ENCODE measurements at places on chromosomes 1 and 21. TPM values are rescaled to one million over a fixed set of nuclear protein-coding genes. Genes with fewer than 3 reads are reported as not detected.
A peak's percentile ranks its signal among the peaks of the same experiment; 100 is the strongest.

- no peak for DNase-seq
Measured at GRCh38 chr1:212364985-212365384, 49.7 kb downstream of the PACC1 start.

The CFAP45 gene
- 9.0 TPM for polyA plus RNA-seq

The MIER1 gene
- polyA plus RNA-seq: 32.6 TPM

- DNase-seq: no peak
Measured at GRCh38 chr1:51316113-51316845, 14.1 kb downstream of the TTC39A start.

GRCh38 chr1:203796236-203796605 is 798 bp downstream of the ZBED6 start:
- peak; percentile 36 for DNase-seq

All from right lung (tissue), 10 donors.